EL (cell line): ENCODE measurements at places on chromosomes 2 and 18.

GRCh38 chr2:238106339-238106697 is 6.2 kb downstream of the ESPNL start:
- no peak for DNase-seq

GRCh38 chr18:13513481-13513880 is 212.9 kb downstream of the FAM210A start:
- DNase-seq = no peak

DNA sequence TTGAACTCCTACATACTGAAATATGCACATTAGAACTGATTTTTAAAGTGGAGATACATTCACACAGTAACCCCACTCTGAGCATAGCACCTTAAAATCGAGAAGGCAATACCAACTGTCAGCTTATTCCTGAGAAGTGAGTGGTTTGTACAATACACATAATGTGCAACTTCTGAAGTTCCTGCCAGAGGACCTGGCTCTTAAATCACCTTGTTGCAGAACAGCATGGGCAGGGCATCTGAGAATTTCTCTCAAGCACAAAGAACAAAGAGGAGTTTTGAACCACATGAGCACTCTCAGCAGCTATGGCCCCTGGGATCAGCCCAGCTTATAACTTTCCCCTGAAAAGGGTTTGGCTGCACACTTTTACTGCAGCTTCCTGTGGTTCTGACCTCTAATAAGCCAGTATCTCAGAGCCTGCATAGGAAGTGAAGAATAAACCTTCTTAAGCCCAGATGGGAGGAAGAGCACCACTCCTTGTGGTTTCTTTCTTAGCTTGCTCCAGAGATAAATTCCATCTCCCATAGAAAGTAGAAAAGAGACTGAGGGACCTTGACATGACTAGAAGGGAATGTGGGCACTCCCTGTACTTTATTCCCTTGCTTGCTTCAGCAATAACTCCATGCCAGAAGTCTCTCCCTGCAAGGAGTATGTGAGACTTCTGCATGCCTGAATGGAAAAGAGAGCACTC is 862.3 kb downstream of the SUCLG1 start:
- DNase-seq = peak; percentile 4

- DNase-seq = no peak
Measured at GRCh38 chr18:56235481-56236013, 402.8 kb downstream of the TXNL1 start.

- no peak for DNase-seq
Measured at GRCh38 chr2:122681626-122682025, 926.2 kb downstream of the TSN start.

DNA sequence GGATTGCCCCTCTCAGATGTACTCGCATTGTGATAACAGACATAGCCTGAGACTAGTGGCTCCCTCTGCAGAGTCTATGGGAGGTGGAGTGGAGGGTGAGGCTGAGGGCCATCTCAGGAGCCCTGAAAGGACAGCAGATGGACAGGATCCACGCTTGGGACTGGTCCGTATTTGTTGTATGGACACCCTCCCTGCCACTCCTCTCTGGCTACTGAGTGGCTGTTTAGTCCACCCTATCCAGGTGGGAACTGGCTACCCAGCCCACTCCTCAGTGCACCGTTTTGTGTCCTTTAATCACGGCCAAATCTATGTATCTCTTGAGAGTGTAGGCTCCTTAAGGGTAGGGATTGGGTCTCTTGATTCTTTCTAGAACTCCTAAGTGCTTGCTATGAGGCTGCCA is 4.5 kb upstream of the GLI2 start:
- DNase-seq = no peak

DNA sequence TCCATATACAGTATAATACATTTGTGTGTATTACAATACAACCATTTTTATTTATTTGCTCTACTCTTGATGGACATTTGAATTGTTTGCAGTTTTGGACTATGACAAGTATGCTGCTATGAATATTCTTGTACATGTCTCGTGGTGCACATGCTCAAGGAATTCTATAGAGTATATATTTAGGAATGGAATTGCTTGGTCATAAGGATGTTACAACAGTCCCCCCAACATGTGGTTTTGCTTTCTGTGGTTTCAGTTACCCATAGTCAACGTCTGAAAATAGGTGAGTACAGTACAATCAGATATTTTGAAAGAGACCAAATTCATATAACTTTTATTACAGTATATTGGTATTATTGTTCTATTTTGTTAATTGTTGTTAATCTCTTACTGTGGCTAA is 24.1 kb upstream of the PLEKHM3 start:
- no peak for DNase-seq

DNA sequence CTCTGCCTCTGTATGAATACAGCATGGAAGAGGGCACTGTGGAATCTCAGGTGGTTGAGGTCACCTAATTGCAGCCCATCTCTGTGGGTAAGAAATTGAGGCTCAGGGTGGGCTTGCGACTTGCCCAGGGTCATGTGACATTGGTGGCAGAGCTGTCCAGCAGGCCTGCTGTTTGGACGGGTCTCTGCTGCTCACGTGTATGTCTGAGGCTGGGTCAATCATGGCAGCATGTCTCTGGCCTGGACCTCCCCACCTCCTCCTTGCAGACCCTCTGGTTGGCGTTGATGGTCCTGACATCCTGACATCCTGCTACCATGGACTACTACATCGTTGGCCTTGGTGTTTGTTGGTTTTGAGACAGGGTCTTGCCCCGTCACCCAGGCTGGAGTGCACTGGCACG is 64.3 kb upstream of the HPCAL1 start:
- no peak for DNase-seq

GRCh38 chr2:180003559-180003958 is 3.5 kb downstream of the CWC22 start:
- no peak for DNase-seq

- peak; percentile 77 for DNase-seq
Measured at GRCh38 chr2:177187631-177188312, 24.8 kb upstream of the HNRNPA3 start.

DNA sequence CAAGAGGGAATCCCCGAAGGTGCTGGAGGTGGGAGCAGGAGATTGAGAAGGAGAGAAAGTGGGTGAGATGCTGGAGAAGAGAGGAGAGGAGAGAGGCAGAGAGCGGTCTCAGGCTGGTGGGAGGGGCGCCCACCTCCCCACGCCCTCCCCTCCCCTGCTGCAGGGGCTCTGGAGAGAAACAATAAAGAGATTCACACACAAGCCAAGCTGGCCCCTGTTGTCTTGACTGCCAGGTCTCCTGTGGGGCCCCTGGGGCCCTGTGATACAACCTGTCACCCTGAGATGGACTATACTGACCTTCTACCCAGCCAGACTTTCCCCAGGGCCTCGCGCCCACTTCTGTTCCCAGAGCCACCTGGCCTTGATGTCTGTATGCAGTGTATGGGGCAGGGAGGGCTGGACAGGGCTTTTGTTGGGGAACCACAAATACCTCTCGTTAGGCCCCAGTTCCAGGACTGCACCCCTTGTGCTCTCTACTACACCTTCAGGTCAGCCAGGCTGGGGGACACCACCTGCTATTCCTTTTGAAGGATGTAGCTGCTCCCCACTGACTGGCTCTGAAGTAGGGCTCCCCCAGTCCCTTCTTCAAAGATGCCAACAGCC is 8.0 kb upstream of the SPEG start:
- no peak for DNase-seq

GRCh38 chr2:161217597-161218185 is 57.5 kb downstream of the TANK start:
- no peak for DNase-seq

GRCh38 chr2:118319271-118319684 is 231.0 kb downstream of the INSIG2 start:
- DNase-seq = no peak

GRCh38 chr2:166335284-166335683 is 40.5 kb downstream of the SCN9A start:
- no peak for DNase-seq

- DNase-seq = no peak
Measured at GRCh38 chr18:40652321-40652720, 1302.7 kb upstream of the PIK3C3 start.

DNA sequence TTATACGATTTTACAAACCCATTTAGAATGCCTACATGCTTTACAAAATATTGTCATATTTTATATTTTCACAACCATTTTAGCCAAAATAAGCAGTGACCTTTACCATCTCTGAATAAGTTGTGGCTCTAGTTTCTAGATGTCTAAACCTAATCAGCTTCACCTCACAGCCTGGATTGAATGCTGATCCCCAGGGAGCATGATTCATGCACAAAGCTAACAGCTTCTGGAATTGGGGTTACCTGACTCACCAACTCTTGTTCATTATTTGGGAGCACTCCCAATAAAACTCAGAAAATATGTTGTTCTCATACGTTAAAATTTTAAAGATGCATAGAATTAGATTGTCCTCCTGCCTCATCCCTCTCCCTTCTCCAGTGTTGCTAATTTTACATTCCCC is 611.7 kb upstream of the NETO1 start:
- peak; percentile 47 for DNase-seq

- DNase-seq = peak; percentile 88
Measured at GRCh38 chr18:22691946-22692710, 241.0 kb upstream of the RBBP8 start.

DNA sequence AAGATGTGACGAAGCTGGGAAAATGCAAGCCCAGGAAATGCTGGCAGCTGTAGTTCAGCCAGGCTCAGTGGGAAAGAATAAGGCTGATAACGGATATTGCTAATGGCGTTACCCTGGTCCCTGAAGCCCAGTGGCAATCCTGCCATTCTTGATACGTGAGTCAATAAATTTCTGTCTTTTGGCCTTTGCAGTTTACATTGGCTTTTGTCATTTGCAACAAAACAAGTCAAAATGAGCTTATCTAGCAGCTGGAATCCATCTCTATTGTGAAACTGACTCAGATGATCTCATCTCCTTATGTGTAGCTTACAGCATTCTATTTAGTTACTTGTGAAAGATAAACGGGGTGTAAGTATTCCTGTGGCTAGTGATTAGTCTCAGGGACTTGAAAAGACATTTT is 43.8 kb downstream of the ARL6IP6 start:
- peak; percentile 91 for DNase-seq

DNA sequence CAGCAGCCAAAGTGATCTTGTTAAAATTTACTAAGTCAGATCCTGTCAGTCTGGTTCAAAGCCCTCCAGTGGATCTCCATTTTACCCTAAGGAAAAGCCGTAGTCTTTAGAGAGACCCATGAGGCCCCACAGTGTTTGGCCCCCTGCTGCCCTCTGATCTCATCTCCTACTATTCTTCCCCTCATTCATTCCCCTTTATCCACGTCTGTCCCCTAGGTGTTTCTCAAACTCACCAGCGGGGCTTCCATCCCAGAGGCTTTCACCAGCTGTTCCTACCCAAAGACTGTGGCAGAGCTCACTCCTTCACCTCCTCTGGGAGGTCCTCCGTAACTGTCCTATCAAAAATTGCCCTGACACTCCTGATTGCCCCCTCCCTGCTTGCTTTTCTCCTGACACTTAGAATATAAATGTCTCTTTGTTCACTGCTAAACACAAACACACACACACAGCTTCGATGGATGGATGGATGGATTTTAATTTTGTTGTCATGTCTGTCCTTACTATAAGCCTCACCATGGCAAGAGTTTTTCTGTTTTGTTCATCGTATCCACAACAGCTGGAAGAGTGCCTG is 26.1 kb downstream of the LIMS1 start:
- DNase-seq = no peak

DNA sequence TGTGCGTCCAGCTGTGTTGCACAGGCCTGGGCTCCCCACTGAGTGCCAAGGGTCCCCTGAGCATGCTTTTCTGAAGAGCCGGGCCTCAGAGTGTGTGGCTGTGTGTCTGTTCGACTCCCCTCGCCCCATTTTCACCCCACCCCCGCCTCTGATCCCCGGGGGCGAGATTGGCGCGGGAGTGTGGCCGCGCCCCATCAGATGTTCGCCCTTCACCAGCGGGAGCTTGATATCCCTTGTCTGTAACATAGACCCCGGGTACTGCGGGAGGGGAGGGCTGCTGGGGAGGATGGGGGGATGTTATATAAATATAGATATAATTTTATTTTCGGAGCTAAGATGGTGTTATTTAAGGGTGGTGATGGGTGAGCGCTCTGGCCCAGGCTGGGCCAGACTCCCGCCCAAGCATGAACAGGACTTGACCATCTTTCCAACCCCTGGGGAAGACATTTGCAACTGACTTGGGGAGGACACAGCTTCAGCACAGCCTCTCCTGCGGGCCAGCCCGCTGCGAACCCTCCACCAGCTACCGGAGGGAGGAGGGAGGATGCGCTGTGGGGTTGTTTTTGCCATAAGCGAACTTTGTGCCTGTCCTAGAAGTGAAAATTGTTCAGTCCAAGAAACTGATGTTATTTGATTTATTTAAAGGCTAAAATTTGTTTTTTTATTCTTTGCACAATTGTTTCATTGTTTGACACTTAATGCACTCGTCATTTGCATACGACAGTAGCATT is 1.5 kb downstream of the RHOB start:
- peak; percentile 44 for DNase-seq

GRCh38 chr18:57286949-57287348 is 65.4 kb upstream of the ST8SIA3 start:
- no peak for DNase-seq
